ENCODE measurements at places on chromosomes 7 and 10.

DNA sequence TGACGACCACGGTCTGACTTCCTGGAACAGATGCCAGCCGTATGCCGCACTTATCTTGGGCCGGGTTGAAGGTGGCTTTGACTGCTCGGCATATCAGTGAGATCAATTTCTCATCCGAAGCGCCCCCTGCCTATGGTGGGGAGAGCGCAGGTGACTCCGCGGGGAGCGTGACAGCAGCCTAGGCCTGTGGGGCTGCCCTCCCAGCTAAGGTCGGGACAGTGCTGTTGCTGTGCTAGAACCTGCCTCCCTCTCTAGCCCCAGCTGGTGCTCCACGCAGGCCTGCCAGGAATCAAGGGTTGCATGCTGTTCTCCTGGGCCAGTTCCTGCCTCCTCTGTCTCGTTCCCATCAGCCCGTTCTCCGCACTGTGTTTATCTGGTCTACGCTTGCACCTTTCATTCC is 49.8 kb downstream of the PODXL start:
- H3K36me3 ChIP-seq = peaks cover 53% of the 10 kb centered on the region
- H3K4me3 ChIP-seq = no peak overlapping the region
- peaks cover 45% of the 10 kb centered on the region for H3K4me1 ChIP-seq
- H3K27me3 ChIP-seq = no peaks in the 10 kb centered on the region
- no peak overlapping the region for H3K27ac ChIP-seq
- DNase-seq = no peak

- H3K36me3 ChIP-seq = no peaks in the 10 kb centered on the region
- no peak overlapping the region for H3K4me3 ChIP-seq
- no peaks in the 10 kb centered on the region for H3K4me1 ChIP-seq
- H3K27me3 ChIP-seq = no peaks in the 10 kb centered on the region
Observed at GRCh38 chr7:18018296-18019215, 9.1 kb downstream of the PRPS1L1 start.

GRCh38 chr7:114860206-114860605 is 61.7 kb upstream of the MDFIC start:
- H3K4me1 ChIP-seq = no peaks in the 10 kb centered on the region
- H3K27ac ChIP-seq = no peak overlapping the region
- no peak for DNase-seq
- no peaks in the 10 kb centered on the region for H3K36me3 ChIP-seq

- H3K4me3 ChIP-seq = no peak overlapping the region
- no peaks in the 10 kb centered on the region for H3K36me3 ChIP-seq
- no peak for DNase-seq
- no peaks in the 10 kb centered on the region for H3K27me3 ChIP-seq
- H3K4me1 ChIP-seq = no peaks in the 10 kb centered on the region
Observed at GRCh38 chr7:70569335-70569819, 562.6 kb upstream of the GALNT17 start.

GRCh38 chr7:113141803-113142202 is 23.4 kb upstream of the SMIM30 start:
- no peaks in the 10 kb centered on the region for H3K4me1 ChIP-seq
- no peaks in the 10 kb centered on the region for H3K36me3 ChIP-seq
- H3K27ac ChIP-seq = no peak overlapping the region

DNA sequence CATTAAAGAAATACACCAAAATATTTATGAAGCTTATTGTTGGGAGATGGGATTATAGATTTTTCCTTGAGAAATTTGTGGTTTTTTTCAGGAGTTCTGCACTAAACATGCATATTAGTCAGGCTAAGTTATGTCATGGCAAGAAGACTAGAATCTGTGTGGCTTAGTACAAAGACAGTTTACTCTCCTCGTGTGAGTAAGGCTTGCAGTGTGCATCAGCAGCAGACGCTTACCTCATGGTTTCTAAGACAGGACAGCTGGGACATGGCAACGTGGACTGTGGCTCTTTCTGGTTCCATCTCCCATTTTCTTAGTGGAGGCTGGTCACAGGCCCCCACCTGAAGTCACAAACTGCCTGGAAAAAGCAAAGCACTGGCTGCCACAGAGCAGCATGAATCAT is 429.6 kb upstream of the VSTM2A start:
- no peak overlapping the region for H3K4me3 ChIP-seq

- no peaks in the 10 kb centered on the region for H3K4me1 ChIP-seq
- H3K4me3 ChIP-seq = no peak overlapping the region
- DNase-seq = no peak
- no peaks in the 10 kb centered on the region for H3K36me3 ChIP-seq
Observed at GRCh38 chr10:28644647-28645046, 32.7 kb upstream of the BAMBI start.

- H3K36me3 ChIP-seq = no peaks in the 10 kb centered on the region
- no peak overlapping the region for H3K27ac ChIP-seq
- H3K4me3 ChIP-seq = no peak overlapping the region
Observed at GRCh38 chr7:1298931-1299885, 66.5 kb downstream of the UNCX start.

DNA sequence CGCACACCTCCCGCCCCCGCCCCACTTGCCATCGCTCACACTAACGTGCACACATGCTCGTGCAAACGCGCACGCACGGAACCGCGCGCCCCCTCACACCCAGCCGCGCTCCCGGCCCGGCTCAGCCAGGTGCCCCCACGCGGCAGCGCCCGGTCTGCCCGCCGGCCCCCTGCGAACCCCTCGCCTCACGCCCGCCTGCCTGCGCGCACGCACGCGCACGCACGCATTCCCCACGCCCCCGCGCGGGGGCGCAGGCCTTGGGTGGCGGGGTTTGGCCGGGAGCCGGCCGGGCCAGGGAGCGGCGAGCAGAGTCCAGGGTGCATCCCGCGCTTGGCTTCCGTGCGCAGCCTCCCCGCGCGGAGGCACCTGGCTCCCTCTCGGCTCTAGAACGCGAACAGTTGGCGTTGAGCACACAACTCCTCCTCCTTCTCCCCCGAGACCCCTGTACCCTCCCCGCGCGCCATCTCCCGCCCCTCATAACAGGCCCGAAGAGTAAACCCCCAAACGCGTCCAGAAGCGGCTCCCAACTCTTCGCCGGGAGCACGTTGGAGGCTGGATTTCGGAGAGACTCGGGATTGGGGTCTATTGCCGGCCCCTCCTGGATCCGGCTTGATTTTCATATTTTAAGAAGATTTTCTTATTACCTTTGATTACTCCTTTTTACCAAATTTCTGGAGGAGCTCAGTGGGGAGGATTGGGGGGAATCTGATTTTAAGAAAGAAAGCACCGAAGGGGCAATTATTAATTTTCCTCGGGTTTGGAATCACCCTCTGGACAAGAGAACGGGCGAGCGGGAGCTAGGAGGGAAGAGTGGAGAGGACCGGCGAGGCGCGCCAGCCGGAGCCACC is 527 bp upstream of the SORCS3 start:
- DNase-seq = no peak
- H3K4me1 ChIP-seq = no peaks in the 10 kb centered on the region
- no peaks in the 10 kb centered on the region for H3K36me3 ChIP-seq

- H3K27ac ChIP-seq = peak within 1 kb of the TSS; percentile 84
- no peak for DNase-seq
- no peaks in the 10 kb centered on the region for H3K27me3 ChIP-seq
Observed at GRCh38 chr10:98267894-98268693, at the start of gene LOXL4. LOXL4 (minus strand) TSS chr10:98268194; CDS start chr10:98263019, 5,175 bp downstream.

- H3K27me3 ChIP-seq = peaks cover 100% of the 10 kb centered on the region
- H3K4me1 ChIP-seq = peaks cover 4% of the 10 kb centered on the region
- no peak for DNase-seq
- H3K4me3 ChIP-seq = peak overlapping the region; percentile 26
- no peaks in the 10 kb centered on the region for H3K36me3 ChIP-seq
- H3K27ac ChIP-seq = no peak overlapping the region
Observed at GRCh38 chr10:69572159-69573055, 815 bp downstream of the NEUROG3 start.

DNA sequence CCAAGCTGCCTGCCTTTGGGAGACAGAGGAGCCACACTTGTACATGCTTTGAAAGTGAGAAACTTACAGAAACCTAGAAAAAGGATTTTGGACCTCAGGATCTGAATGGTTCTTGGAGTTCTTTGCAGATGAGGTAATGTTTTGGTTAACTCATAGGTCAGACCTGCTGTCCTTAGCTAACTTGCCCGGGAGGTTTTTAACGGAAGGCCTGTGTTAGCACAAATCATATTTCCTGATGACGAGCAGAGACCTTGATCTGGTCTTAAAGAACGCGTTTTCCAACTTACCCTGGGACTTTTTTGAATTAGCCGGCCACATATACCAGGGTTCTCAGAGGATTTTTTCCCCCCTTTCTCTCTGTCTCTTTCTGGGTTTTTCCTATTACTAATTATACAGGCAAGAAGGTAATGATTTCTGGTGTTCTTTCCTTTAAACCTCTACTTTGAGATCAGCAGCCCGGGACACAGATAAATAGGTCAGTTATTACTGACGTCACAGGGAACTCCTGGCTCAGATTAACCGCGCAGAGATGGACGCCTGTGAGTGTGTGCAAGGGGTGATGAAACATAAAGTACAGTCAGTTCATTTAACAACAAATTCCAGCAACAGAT is 101.7 kb upstream of the KLF6 start:
- no peaks in the 10 kb centered on the region for H3K36me3 ChIP-seq
- no peaks in the 10 kb centered on the region for H3K27me3 ChIP-seq
- H3K4me3 ChIP-seq = no peak overlapping the region
- no peaks in the 10 kb centered on the region for H3K4me1 ChIP-seq
- H3K27ac ChIP-seq = peak overlapping the region; percentile 73

DNA sequence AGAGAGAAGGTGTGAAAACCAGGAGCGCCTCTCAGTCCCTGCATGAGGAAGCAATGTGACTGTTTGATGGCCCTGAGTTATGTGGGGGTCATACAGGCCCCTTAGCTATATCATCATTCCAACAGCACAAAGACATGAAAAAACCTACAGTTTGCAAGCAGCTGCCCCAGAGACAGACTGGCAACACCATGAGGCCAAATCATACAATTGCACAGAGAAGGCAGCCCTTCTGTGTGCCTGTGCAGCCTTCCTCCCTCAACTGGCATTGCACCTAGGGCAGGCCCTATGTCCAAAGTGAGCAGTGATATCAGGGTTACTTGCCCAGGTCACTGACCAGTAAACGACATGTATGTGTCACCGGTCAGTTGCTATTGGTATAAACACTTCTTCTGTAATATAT is 41.6 kb downstream of the GPRIN2 start:
- H3K27me3 ChIP-seq = no peaks in the 10 kb centered on the region
- DNase-seq = no peak
- H3K27ac ChIP-seq = no peak overlapping the region
- H3K4me3 ChIP-seq = no peak overlapping the region
- no peaks in the 10 kb centered on the region for H3K4me1 ChIP-seq

- peak overlapping the region; percentile 90 for H3K27ac ChIP-seq
- H3K4me3 ChIP-seq = no peak overlapping the region
- no peaks in the 10 kb centered on the region for H3K36me3 ChIP-seq
- no peaks in the 10 kb centered on the region for H3K27me3 ChIP-seq
- no peak for DNase-seq
Observed at GRCh38 chr10:132419538-132420468, 22.8 kb downstream of the PWWP2B start.

GRCh38 chr10:93815304-93816096 is 57.8 kb downstream of the LGI1 start:
- DNase-seq = no peak
- peaks cover 34% of the 10 kb centered on the region for H3K27me3 ChIP-seq
- H3K27ac ChIP-seq = no peak overlapping the region
- H3K4me1 ChIP-seq = peaks cover 9% of the 10 kb centered on the region
- no peak overlapping the region for H3K4me3 ChIP-seq
- no peaks in the 10 kb centered on the region for H3K36me3 ChIP-seq

GRCh38 chr10:79463578-79464496 is 18.4 kb upstream of the ZCCHC24 start:
- H3K27ac ChIP-seq = peak overlapping the region; percentile 8
- H3K27me3 ChIP-seq = no peaks in the 10 kb centered on the region
- H3K4me1 ChIP-seq = peaks cover 24% of the 10 kb centered on the region
- H3K36me3 ChIP-seq = no peaks in the 10 kb centered on the region
- DNase-seq = peak; percentile 53

- no peak overlapping the region for H3K4me3 ChIP-seq
- H3K4me1 ChIP-seq = peaks cover 8% of the 10 kb centered on the region
- H3K36me3 ChIP-seq = no peaks in the 10 kb centered on the region
- H3K27me3 ChIP-seq = no peaks in the 10 kb centered on the region
- DNase-seq = peak; percentile 38
Observed at GRCh38 chr10:31630861-31631567, 297.6 kb downstream of the ARHGAP12 start.

GRCh38 chr7:51467384-51468017 is 150.9 kb upstream of the COBL start:
- no peak overlapping the region for H3K27ac ChIP-seq
- H3K27me3 ChIP-seq = peaks cover 20% of the 10 kb centered on the region
- no peaks in the 10 kb centered on the region for H3K4me1 ChIP-seq
- no peak overlapping the region for H3K4me3 ChIP-seq
- H3K36me3 ChIP-seq = no peaks in the 10 kb centered on the region
